ENCODE measurements at places on chromosomes 12 and 14.

DNA sequence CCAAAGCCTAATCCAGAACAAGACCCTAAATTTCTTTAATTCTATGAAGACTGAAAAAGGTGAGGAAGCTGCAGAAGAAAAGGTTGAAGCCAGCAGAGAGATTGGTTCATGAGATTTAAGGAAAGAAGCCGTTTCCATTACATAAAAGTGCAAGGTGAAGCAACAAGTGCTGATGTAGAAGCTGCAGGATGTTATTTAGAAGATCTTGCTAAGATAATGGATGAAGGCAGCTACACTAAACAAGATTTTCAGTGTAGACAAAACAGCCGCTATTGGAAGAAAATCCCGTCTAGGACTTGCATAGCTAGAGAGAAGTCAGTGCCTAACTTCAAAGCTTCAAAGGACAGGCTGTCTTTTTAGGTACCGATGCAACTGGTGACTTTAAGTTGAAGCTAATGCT is 65.4 kb upstream of the AMIGO2 start:
- DNase-seq: no peak

GRCh38 chr14:53149668-53150316 is 3.3 kb downstream of the DDHD1 start:
- DNase-seq: no peak

- peak; percentile 73 for DNase-seq
Measured at GRCh38 chr12:124814741-124815613, 48.7 kb downstream of the SCARB1 start.

DNA sequence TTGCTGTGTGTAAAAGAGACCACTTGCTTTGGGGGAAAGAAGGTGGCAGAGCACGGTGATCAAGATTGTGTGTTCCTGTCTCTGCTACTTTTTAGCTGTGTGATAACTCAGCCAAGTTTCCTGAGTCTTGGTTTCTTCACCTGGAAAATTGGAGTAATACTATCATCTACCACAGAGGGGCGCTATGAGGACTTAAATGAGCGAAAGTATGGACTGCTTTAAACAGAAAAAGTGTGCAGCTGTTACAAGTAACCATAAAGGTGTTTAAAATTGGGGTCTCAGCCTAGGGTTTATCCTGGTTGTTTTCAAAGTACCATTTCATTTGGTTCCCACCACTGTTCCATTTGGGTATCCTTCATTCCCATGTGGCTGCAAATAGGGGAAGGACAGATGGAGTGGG is 65.9 kb upstream of the WSCD2 start:
- no peak for DNase-seq

GRCh38 chr12:94150240-94151121 is 2.1 kb downstream of the PLXNC1 start:
- DNase-seq: peak; percentile 61

DNA sequence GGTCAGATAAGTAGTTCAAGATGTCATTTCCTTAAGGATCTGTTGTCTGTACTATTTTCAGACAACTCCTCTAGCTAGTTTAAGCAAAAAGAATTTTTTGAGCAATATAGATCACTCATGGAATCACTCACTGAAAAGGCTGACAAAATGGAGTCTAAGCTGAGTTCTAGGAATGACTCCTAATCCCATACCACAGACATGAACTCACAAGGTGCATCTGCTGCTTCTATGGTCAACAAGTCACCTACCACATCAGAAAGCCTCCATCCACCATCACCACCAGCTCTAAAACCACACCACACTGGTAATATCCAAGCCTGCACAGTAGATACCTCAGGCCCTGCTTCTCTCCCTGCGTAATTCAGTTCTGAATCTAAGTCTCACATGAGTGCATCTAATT is 33.0 kb downstream of the PWP1 start:
- DNase-seq: no peak

DNA sequence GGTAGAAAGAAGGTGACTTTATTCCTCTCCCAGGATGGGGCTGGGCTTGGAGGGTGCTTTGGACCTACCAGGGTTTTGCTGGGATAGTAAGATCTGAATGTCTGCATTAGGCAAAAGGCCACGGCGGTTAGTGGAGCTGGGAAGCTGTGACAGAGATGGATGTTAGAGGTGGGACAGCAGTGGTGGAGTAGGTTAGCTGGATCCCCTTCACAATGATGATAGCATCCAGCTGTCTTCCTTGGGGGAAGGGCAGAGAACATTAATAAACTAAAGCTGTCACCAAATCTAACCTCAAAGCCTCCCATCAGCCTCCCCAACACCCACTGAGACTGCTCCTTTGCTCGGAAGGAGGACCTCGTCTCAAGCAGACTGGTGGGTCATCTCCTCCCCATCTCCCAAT is 104.8 kb downstream of the GPATCH2L start:
- no peak for DNase-seq

GRCh38 chr14:88243946-88244345 is 79.1 kb downstream of the KCNK10 start:
- DNase-seq: no peak

DNA sequence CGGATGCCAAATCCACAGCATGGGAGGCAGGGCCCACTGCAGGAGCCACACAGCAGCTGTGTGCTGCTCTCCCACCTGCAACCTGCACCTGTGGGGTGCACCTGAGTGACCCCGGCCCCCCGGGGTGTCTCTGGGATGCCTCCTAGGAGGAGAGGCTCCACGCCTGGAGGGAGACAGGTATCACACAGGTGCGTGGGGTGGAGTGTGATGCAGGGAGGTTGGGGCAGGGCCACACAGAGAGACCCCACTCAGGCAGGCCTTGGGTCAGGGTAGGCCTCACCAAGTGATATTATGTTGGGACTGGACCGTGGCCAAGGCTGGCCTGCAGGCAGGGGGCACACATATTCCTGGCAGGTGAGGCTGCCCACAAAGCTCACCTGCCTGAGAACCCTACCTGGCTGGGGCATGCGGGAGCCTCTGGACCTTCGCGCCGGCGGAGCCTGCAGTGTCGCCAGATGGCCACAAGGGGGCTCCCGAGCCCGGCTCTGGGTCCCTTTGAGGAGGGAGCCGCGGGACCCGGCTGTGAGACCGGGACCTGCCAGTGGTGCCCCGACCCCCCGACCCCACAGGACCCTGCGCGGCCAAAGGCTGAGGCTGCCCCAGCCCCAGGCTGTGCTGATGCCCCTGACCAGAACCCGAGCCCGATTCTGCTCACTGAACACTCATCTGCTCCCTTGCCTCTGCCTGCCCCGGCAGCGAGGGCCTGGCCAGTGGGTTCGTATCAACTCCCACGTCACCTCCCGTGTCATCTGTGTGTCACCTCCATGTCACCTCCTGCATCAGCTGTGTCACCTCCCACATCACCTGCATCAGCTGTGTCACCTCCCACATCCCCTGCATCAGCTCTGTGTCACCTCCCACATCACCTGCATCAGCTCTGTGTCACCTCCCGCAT is 11.4 kb downstream of the TMEM121 start:
- DNase-seq: peak; percentile 85

GRCh38 chr12:30357766-30358490 is 337.7 kb downstream of the IPO8 start:
- no peak for DNase-seq
